Mesangial cell (primary cell): ENCODE measurements at places on chromosomes 2 and 18. TPM values are rescaled to one million over a fixed set of nuclear protein-coding genes. Genes with fewer than 3 reads are reported as not detected.

UCN gene
- total RNA-seq, result 0.65 and 0.76 TPM in 2 replicates

CHPF gene
- 164 and 424 TPM in 2 replicates for total RNA-seq

RGPD4 gene
- not detected in 2 replicates for total RNA-seq

ID2 gene
- total RNA-seq, result 16.1 and 133 TPM in 2 replicates

ICOS gene
- total RNA-seq, result not detected in 2 replicates

C2orf66 gene
- under 0.01 TPM in 1 of 2 replicates, not detected in the other for total RNA-seq

PNO1 gene
- 8.6 and 17.6 TPM in 2 replicates for total RNA-seq

CYP26B1 gene
- under 0.01 and 0.51 TPM in 2 replicates for total RNA-seq

VIT gene
- total RNA-seq, result not detected in 2 replicates

SLC19A3 gene
- total RNA-seq, result 0.16 and 0.51 TPM in 2 replicates

MPP4 gene
- 0.13 and 2.3 TPM in 2 replicates for total RNA-seq

GALNT14 gene
- total RNA-seq, result 73.3 and 217 TPM in 2 replicates

ACTG2 gene
- 1.8 and 8.6 TPM in 2 replicates for total RNA-seq

SATB2 gene
- total RNA-seq, result 1.6 and 3.5 TPM in 2 replicates

IFIH1 gene
- total RNA-seq, result 2.4 and 6.3 TPM in 2 replicates

DCDC2C gene
- total RNA-seq, result not detected in 2 replicates

NETO1 gene
- total RNA-seq, result 15.0 and 32.1 TPM in 2 replicates

FSIP2 gene
- total RNA-seq, result under 0.01 TPM in 2 replicates

STPG4 gene
- total RNA-seq, result 0.98 TPM in 1 of 2 replicates, not detected in the other

C2orf15 gene
- total RNA-seq, result 0.16 and 2.8 TPM in 2 replicates

ELOA2 gene
- not detected in 2 replicates for total RNA-seq

NUP35 gene
- total RNA-seq, result 7.6 and 16.8 TPM in 2 replicates

TGOLN2 gene
- 86.5 and 121 TPM in 2 replicates for total RNA-seq

ACADL gene
- 0.51 TPM in 1 of 2 replicates, not detected in the other for total RNA-seq

CABYR gene
- total RNA-seq, result 4.6 and 13.4 TPM in 2 replicates
